ENCODE measurements at places on chromosomes 5 and 9. TPM values are rescaled to one million over a fixed set of nuclear protein-coding genes. Genes with fewer than 3 reads are reported as not detected.
A peak's percentile ranks its signal among the peaks of the same experiment; 100 is the strongest.

RNF180 gene
- total RNA-seq = 12.7 TPM

SLC6A18 gene
- total RNA-seq = not detected

KIF4B gene
- not detected for total RNA-seq

DNA sequence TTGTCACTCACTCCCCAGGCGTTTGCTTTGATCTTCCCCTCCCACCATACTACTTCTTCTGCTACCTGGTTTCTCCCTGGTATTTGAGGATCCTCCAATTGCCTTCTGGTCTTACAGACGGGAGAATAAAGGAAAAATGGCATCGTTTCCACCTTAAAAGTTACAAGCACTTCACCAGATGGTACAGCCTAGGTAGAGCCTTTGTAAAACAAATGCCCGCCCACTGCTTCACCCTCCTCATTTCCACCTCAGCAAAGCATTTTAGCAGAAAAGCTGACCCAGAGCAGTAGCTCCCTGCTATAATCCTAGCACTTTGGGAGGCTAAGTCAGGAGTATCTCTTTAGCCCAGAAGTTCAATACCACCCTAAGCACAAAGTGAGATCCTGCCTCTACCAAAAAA lies 5.1 kb upstream of the ANXA2R start:
- DNase-seq = no peak

GRCh38 chr5:38104497-38105230 lies 153.7 kb upstream of the EGFLAM start:
- no peak for DNase-seq

GRCh38 chr9:27535701-27536118 lies 6.1 kb upstream of the MOB3B start:
- DNase-seq = no peak

PCDHGC5 gene
- total RNA-seq = 5.3 TPM

- no peak for DNase-seq
Measured at GRCh38 chr5:122267185-122267584, 44.9 kb upstream of the SNCAIP start.

GRCh38 chr5:132480546-132480892 lies 10.1 kb downstream of the IRF1 start:
- no peak for DNase-seq

FAM78A gene
- 0.59 TPM for total RNA-seq

SVEP1 gene
- total RNA-seq = 43.0 TPM

DNA sequence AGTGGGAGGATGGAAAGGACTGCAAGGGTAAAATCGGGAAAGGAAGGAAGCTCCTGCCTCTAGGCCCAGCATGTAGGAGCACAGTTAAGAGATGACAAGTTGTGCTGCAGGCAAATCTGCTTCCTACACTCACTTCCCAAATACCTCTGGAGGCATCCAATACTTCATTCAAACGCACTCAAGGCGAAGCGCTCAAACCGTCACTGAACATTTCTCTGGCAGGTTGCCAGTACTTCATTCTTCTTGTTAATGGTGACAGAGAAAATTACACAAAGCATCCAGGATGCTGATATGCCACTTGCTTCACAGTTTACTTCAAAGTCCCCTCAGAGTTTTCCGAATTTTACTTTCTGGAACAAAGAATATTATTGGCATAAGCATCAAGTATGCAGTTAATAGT lies 59.8 kb downstream of the NREP start:
- no peak for DNase-seq

GRCh38 chr9:15253197-15253596 lies 53.8 kb downstream of the TTC39B start:
- no peak for DNase-seq

NME5 gene
- 5.9 TPM for total RNA-seq

NXNL2 gene
- total RNA-seq = 7.4 TPM

DNA sequence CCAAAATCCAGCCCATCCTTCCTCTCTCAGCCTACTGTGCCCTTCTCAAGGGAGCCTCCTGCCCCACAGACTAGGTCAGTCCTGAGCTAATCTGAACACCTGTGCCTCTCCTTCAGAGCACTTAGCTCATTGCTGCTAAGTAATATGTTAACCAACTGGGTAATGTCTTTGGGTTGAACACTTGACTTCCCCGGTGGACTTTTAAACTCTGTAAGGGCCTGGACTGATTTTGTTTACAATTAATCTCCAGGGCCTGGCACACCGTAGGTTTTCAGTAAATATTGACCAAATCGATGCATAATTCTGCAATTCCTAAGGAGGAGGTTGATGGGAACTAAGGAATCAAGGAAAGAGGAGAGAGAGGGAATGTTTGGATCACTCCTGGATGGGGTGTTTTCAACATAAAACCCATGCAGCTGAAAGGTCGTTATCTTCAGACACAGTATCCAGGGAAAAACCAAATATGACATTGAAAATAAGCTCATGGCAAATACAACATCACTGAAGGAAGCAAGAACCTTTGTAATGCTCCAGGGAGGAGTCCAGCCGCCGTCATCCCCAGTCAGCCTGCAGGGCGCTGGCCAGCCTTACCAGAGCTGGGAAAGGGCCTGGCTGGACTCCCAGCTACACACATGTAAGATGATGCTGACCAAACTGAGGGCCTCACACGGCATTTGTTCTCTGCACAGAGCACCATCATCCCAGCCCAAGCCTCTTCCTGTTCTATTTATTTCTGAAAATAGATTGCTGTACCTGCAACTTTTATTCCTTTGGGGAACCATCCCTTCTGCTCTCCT lies 166.3 kb downstream of the C5orf15 start:
- no peak for DNase-seq

GRCh38 chr9:34457266-34458012 lies 931 bp downstream of the FAM219A start:
- DNase-seq = peak; percentile 97

DNA sequence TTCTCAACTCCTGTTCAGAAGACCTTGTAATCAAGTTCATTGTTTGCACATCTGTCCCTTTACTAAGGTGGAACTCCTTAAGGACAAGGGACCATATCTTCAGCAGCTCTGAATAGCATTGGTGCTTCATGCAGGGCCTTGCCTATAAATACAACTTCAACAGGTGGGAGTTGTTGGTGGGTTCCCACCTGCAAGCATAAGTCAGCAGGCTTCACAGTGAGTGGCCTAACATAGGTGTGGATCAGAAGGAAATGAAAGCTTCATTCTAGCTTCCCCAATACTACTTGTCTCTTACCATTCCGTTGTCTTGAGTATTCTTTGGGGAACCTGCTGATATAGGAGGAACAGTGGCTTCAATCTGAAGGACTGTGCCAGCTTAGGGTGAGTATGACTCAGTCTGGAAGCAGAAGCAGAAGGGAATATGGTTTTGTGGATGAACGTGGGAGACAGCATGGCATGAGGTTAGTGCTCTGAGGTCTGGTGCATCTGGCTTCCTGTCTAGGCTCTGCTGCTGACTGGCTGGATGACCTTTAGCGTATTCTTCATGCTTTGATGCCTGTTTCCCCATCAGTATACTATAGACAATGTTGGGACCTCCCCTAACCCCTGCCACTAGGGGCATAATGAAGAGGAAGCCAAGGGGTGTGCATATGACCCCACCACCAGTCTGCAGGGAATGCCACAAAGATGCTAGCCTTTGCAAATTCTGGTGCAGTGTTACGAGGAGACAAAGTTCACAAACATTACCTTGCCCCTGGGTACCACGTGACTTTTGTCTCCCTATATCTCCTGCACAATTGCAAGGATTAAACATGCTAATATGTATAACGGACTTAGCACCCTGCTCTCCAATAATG lies 192.3 kb downstream of the PALM2AKAP2 start:
- DNase-seq = no peak

Measured in osteoblast (primary cell).